ENCODE measurements at places on chromosomes 7 and 10.

DNA sequence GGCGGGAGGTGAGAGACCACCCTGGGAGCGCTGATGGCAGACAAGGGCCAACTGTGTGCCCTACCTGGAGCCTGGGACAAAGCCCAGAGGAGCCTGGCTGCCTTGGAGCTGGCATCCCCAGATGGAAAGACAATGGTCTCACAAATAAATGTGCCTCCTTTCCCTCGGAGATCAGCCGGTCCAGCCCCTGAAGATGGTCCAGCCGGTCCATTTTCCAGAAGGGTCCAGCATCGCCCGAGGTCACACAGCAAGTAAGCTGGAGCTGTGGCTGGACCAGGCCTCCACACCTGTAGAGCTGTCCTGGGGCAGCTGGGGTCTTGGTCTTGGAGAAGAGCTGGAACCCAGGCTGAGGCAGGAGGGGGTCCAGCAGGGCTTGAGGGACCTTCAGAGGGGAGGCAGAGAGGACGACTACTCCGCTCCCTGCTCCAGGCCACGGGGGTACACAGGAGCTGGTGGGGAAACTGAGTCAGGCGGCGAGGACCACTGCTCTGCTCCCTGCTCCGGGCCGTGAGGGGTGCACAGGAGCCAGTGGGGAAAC lies 3.6 kb downstream of the ELFN1 start:
- no peak for DNase-seq

DNA sequence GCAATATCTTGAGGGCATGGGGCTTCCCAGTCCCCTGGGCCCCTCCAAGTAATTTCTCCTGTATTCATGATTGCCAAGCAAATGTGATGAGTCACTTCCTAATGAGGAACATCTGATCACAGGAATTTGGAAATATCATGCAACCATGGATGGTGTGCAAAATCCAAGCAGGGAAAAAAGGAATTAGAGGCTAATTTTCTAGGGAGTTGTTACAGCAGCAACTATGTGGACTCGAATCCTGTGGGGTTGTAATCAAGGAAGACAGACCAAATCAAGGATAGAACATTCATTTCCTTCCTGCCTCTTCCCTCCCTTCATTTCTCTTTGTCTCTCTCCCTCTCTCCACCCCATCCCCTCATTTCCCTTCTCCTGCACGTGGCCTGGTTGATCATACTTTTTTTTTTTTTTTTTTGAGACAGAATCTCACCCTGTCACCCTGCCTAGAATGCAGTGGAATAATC lies 23.9 kb upstream of the AGFG2 start:
- DNase-seq: no peak

- no peak for DNase-seq
Measured at GRCh38 chr7:28937103-28937502, 21.0 kb downstream of the TRIL start.

DNA sequence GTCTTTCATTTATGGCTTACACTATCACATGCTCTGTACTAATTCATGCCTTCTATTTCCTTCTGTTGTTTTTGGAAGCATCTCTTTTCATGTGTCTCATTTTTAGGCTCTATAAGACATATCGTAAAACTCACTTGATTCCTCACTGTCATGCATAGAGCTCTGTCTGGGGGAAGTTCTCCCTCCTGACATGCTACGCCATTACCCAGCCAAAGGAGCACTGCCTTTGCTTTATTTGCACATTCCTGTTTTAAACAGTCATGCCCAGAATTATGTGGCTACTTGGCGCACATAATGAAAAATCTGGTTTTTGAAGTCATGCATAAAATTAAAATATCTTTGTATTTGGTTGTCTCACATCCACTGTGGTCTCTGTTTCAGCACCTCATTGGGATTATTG lies 17.6 kb upstream of the AKR1C3 start:
- DNase-seq: no peak

Data from stimulated activated naive CD4-positive, alpha-beta T cell treated with Interleukin-2 at 50 U/mL for 16 hours (primary cell).